ENCODE measurements at places on chromosomes 1 and 21. TPM values are rescaled to one million over a fixed set of nuclear protein-coding genes. Genes with fewer than 3 reads are reported as not detected.

The TPTE gene
- total RNA-seq = 123 TPM

The ODF2L gene
- total RNA-seq = 48.6 TPM

The STK40 gene
- total RNA-seq = 140 TPM

The ZNF678 gene
- total RNA-seq = 18.6 TPM

The FAM78B gene
- 13.9 TPM for total RNA-seq

The PAX7 gene
- total RNA-seq = 0.37 TPM

The IVL gene
- total RNA-seq = not detected

The PTGER3 gene
- total RNA-seq = 0.43 TPM

The SPRR2A gene
- total RNA-seq = not detected

The OR14K1 gene
- 2.8 TPM for total RNA-seq

The PWP2 gene
- total RNA-seq = 7.8 TPM

The TACSTD2 gene
- 0.93 TPM for total RNA-seq

The TRIM62 gene
- 8.8 TPM for total RNA-seq

The SLAMF7 gene
- 0.68 TPM for total RNA-seq

The DNAJC28 gene
- total RNA-seq = 9.3 TPM

The FNBP1L gene
- total RNA-seq = 46.5 TPM

The PGLYRP4 gene
- total RNA-seq = 0.12 TPM

The ELF3 gene
- 0.43 TPM for total RNA-seq

The EDARADD gene
- total RNA-seq = 3.2 TPM

The MFSD2A gene
- total RNA-seq = 201 TPM

The NBPF9 gene
- 21.6 TPM for total RNA-seq

The OVAAL gene
- total RNA-seq = not detected

The POGK gene
- 29.2 TPM for total RNA-seq

All from testis (tissue), 5 donors.